ENCODE measurements at places on chromosomes 12 and 14.

DNA sequence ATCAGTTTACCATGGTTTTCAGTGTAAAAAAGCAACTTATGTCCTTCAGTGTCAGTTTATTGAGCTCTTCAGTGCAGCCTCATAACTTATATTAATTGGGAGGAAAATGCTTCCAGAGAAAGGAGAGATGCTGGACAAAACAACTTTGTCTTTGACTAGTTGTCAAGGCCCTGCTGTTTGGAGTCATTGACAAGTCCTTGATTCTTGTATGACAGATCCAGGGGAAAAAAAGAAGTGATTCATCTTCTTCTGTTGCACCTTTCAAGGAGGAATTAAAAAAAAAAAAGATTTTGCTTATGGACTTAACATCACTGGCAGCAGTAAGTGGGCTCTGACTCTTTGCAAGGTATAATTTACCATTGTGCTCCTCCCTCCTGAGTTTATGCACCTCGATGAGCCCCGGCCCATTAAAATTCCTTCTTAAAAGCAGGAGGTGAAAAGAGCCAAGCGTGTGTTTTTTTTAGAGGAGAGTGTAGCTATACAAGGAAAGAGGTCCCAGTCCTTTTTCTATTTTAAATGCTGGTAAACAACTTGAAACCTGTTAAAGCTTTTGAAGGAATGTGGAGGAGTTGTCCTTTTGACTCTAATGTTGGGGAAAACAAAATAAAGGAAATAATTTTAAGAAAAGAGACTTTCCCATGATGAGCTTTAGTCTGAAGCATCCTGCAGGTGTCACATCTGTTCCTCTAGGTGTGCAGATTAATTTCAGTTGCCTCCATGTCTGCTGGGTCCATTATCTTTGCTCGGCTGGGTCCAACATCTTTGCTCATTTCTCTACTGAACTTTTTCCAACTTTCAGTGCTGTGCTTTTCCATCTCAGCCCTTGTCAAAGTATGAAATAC is 431.6 kb downstream of the RAD51B start:
- DNase-seq, result no peak

DNA sequence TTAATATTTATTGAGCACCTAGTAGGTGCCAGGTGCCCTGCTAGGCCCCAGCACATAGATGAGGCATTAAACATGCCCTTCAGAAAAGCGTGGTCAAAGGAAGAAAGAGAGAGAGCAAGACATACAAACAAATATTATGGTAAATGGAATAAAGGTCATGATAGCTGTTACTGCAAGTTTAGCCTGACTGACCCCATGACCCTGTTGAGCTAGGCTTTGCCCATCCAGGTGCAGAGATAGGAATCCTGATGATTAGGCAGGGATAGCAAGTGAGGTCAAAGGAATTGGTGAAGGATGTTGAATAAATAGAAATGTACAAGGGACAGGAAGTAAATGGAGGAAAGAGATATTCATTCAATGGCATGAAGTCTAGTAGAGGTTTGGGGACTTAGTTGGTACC is 33.4 kb upstream of the SLC15A5 start:
- DNase-seq, result no peak

- peak; percentile 42 for DNase-seq
These were observed 67.7 kb downstream of the PRKCH start for GRCh38 chr14:61388976-61389576.

DNA sequence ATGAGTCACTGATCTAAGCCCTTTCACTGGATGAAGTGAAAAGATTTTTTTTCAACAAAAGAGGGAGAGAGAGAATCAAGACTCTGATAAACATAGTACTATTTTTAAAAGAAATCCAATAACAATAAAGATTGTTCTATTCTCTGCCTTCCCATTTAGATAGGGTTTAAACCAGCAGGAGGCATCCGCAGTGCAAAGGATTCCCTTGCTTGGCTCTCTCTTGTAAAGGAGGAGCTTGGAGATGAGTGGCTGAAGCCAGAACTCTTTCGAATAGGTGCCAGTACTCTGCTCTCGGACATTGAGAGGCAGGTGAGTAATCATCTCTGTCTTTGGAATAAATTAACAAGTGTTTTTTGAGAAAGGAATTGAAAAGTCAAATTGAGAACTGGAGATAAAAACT is 124.9 kb downstream of the DERA start:
- no peak for DNase-seq

GRCh38 chr12:2775431-2775830 is 19.3 kb upstream of the FKBP4 start:
- no peak for DNase-seq

DNA sequence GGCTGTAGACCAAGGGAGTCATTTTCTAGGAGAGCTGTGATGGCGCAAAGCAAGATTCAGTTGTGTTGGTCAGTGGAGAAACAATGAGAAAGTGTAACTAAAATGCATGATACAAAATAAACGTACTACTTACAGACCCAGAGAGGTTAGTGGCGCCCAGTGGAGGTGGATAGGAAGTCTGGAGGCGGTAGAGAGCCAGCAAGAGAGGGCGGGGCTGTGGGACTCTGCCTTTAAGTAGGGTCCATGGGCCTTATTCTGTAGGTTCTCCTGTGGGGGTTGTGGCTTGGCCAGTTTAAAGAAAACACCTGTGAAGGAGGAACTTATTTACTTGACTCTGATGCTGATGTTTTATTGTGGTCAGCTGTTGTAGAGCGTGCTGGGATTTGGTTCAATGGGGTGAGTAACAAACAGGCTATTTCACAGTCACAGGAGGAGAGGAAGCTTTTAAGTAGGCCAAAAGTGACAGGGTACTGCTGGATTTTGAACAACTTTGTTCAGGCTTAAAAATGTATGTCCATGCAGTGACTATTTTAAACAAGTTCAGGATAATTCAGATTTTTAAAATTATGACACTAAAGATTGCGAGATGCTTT is 1097.7 kb downstream of the TMTC2 start:
- DNase-seq, result no peak

DNA sequence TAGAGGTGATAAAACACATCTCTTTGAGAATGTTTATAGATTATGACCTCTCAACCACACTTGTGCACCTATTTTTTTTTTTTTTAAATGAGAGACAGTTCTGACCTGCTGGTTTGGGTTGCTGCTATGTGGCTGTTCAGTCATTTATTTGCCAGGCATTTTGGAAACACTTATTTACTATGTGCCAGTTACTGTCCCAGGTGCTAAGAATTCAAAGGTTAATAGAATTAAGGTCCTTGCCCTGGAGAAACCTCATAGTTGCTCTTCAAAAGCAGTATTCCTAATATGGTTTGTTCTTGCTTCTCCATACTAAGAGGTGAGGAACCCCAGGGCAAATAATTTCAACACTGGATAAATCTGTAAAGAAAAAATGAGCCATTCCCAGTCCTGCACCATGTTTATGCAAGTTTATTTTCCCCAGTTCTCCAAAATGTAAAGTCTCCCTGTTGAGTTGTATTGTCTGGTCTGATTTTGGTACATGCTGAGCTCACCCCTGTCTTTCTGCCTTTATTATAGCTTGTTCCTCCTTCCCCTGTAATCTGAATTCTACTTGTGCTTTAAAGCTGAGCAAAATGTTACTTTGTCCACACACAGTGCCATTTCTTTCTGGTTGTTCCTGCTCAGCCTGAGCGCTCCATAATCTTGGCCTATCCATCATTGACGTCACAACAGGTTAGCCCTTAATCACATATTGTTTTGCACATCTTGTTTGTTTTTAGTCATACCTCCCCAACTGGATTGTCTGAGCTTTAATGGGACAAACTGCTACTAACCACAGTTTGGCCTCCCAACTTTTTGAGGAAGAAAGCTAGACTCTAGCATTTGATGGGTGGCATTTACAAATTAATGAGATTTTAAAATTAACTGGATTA is 56.7 kb downstream of the SRGAP1 start:
- no peak for DNase-seq

DNA sequence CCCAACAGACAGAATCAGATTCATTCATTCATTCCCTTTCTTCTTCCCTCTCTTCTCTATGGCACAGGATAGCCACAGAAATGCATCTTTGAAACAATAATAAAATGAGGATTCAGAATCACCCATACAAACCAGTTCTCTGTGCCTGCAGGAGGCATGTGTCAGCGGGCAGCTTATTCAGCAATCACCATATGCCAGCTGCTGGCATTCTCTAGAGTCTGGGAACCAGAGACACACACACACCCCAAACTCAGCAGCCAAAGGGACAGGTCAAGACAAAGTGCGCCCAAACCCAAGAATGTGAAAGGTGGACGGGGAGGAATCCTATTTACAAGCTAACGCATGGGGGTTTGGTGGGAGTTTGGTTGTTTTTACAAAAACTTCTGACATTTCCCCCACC is 14.1 kb downstream of the ARF3 start:
- DNase-seq, result no peak

DNA sequence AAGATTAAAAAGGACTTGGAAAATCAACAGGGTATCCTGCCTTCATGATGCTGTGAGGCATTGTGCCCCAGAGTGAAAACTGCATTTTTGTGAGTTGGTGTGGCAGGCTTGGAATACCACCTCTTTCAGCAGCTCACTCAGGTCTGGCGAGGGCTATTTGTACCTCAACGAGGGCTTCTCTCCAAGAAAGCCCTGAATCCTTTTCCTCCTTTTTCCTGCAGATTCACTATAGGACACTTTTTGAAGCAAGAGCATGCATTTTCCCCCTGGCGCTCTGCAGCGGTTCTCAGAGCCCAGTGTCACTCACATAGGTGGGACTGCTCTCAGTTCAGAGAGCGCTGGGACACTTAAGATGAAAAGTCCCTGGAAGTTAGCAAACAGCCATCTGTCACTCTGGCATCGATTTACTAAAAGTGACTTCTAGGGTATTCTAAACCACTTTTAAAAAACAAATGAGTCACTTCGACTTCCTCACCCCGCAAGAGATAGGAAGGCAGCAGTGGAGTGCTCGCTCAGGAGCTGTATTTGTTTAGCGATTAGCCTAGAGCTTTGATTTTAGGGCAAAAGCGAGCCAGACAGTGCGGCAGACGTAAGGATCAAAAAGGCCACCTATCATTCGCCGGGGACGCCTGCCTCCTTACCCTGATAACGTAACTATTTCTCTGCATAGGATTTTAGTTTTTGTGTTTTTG is 782 bp upstream of the LGR5 start:
- DNase-seq, result no peak
